ENCODE measurements at places on chromosomes 11 and 22.

DNA sequence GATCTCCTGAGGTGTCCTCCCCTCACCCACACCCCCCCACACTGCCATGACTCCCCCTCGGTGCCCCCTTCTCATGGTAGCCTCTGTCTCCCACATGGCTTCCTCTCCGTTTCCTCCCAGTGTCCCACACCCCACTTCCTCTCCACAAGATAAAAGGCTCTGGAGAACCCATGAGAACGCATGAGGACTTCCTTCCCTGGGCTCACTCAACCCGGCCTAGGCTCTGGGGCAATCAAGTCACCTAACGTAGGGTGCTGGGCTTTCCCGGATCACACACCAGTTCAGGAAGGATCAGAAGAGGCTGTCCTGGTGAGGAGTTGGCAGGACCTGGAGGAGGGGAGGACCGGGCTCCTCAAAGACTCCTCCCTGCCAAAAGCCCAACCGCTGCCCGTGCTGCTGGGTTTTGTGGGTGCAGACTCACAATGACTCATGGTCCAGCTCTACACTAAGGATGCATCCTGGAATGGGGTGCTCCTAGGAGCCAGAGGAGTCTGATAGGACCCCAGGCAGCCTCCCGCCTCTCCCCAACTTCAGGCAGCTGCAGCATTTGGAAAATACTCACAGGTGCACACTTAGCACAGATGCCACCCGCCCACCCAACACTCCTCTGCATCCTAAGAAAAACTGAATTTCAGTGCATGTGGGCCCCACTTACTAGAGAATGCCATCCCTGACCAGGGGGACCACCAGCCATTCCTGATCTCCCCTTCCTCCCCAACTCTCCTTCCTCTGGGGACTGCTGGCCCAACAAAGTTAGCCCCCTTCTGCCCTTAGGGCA lies 21.0 kb downstream of the SLC22A12 start:
- no peak for DNase-seq

- DNase-seq, result no peak
Observed at GRCh38 chr22:47162865-47163264, 400.4 kb downstream of the TBC1D22A start.

DNA sequence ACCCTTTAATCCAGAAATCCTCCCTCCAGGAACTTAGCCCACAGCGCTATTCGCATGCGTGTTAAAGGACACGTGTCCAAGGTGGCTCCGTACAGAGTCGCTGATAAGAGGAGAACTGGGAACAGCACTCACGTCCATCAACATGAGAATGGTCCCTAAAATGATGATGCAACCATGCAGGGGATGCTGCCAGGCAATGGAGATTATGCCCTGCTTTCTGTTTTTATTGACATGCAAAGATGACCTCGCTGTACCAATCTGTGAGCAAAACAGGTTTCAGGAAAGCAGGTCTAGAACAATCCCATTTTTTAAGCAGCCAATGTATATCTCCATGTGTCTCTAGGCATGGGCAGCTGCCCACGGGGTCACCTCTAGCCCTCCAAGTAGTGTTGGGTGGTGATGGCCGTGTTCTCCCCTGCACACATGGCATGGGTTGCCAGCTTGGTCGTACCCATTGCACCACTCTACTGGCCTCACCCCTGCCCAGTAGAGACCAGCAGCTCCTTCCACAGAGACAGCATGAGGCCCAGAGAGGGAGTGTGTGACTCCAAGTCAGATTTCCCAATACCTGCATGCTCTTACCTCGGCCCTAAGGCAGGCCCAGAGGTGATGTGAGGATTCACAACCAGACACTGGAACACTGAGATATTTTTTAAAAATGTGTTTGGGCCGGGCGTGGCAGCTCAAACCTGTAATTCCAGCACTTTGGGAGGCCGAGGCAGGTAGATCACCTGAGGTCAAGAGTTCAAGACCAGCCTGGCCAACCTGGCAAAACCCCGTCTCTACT lies 68.3 kb upstream of the LINC01488 start:
- no peak for DNase-seq

GRCh38 chr11:46346886-46347636 lies at the start of gene DGKZ:
Gene DGKZ, plus strand, starts transcription at chr11:46347463. Its CDS starts 197 bp downstream, at chr11:46347660.
- no peak for DNase-seq

DNA sequence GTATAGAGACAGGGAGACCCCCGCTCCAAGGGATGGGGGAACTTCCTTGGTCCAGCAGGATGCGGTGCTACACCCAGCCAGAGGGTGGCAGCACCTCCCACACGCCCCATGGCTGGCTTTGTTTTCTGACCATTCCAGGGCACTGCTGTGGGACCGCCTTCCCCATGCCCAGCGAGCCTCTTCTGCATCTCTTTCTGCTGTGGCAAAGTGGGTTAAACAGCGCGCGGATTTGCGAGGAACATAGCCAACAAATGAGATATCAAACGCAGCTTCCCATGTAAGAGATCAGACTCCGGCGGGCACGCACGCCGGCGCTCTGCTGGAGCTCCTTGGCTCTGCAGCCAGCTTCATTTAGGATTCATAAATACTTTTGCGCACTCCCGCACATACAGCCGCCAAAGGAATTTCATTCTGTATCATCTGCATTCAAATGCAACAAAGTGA lies 485.8 kb upstream of the CADM1 start:
- DNase-seq, result no peak

DNA sequence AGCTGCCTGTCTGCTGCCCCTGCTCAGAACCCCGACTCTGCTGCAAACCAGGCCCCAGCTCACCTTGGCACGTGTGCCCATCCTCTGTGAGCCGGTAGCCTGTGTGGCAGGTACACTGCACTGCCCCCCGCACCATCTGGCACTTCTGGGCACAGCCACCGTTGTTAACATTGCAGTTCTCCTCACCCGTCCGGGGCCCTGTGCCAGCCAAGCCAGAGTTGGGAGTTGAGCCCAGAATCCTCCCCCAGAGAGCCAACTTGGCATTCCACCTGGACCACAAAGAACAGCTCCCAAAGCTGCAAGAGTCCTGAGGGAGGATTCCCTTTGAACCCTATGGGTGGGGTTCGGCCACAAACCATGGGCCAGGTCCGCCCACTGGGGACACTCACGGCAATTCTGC lies 22.5 kb downstream of the LRP4 start:
- no peak for DNase-seq

DNA sequence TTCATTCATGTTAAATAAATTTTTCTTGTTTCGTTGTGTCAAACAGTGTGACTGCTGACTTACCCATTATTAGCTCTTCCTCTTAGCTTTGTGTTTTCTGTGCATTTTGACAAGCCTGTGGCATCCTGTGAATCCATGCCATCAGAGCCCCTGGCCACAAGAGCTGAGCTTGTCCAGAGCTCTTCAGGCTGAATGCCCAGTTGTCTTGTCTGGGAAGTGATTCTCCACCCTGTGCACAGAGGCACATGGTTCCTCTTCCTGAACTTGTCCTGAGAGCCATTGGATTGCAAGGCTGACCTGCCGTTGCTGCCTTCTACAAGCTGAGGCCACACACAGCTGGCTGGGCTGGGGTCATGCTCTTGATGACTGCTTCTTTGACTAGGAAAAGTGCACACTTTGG lies 64.1 kb downstream of the PPP6R3 start:
- no peak for DNase-seq

DNA sequence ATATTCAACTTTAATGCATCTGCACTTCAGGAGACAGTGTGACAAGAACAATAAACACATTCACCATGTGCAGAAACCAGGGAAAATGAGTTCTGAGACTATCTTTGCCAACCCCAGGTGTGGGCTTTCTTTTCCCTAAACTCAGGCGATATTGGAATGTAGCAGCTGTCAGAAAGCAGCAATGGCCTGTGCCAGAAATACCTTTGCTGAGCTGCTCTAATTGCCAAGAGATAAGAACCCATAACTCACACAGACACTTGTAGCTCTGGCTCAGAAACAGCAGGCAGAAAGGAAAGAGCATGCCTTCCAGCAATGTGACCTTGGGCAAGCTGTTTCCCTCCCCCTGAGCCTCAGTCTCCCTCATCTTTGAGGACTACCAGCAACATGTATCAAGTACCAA lies 77.6 kb downstream of the PLEKHA7 start:
- no peak for DNase-seq

DNA sequence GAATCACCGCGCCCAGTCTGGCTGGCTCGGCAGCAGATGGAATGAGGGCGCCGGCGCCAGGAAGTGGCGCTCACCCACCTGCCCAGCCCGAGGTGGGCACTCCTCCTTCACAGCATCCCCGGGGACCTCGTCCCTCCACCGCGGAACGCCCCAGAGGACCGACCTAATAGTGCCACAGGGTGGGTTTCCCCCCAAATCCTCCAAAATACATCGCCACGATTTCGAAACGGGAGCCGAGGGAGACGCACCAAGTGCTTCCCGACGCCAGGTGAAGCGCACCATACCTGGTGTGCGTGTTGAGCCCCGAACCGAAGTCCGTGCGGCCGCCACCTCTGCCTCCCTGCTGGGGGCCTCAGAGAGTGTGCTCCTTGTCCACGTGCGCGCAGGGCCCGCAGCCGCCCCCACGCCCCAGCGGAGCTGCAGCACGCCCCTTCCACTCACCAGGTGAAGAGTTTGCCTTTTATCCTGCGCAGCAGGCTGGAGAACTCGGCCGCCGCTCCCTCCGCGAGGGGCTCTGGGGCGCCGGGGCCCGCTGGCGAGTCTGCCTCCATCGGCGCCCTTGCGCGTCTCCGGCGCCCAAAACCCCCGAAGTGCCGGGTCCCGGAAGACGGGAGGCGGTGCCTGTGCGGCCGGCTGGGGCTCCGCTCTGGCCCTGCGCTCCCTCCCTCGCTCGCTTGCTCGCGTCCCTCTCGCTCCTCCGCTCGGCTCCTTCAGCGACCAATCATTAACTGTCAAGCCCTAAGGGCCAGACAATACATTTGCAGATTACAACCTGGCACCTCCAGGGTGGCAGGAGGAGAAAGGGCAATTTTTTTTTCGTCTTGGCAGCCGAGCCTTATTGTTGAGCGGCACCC lies at the start of gene SLC35F2:
Gene SLC35F2, minus strand, starts transcription at position 571 of the 854 bp plus-strand sequence. Its CDS starts 20 bp downstream, at position 551.
- no peak for DNase-seq

- peak; percentile 59 for DNase-seq
Observed at GRCh38 chr11:9688716-9689511, 25.0 kb downstream of the SWAP70 start.

- no peak for DNase-seq
Observed at GRCh38 chr11:78914503-78914902, 339.8 kb upstream of the NARS2 start.

- DNase-seq, result no peak
Observed at GRCh38 chr11:34827228-34827627, 89.0 kb downstream of the APIP start.

DNA sequence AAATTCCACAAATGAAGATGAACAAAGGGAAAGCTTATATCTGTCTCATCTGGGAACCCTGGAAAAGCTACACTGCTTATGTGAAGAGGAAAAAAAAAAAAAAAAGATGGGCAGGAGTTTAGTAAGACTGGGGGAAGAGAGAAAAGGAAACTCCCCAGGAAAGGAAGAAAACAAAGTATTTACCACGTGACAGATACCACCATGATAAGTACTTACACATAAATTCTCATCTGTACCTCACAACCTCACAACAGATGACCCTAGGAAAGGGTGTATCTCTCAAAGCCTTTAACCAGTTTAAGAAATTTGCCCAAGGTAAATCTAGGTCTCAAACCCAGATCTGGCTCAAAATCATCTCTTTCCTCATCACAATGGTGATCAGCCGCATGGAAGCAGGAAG lies 77.1 kb downstream of the GAB2 start:
- no peak for DNase-seq

DNA sequence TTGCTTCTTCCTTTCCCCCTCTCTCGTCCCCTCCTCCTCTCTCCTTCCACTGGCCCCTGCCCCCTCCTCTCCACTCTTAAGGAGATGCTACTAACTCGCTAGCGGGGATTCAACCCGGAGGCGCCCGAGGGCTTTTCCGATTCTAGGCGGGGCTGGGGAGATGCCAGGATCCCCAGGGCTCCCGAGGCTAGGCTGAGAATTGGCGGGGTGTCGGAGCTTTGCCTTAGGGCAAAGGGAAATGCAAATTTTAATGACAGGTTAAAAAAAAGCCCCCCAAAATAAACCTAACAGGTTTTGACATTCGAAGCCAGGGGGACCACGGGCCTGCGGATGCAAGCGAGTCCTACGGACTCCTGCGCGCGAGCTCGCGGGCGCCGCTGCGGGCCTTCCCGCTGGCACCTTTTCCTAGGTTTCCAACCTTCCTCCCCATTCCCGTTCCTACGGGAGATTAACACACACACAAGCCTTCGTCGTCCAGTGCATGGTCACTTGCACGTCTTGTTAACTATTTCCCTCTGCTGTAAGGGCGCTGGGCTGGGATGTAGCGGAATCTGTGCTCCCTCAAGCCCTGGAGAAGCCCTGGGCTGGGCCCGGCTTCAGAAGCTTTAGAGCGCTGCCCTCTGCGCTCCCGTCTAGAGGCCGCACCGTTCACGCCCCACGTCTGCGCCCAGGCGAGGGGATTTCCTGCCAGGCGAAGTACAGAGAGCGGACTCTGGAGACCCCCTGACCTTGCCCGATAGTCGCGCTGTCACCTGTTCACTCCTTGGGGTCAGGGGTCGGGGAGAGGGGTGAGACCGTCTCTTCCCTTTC lies 729 bp upstream of the ALX4 start:
- no peak for DNase-seq

DNA sequence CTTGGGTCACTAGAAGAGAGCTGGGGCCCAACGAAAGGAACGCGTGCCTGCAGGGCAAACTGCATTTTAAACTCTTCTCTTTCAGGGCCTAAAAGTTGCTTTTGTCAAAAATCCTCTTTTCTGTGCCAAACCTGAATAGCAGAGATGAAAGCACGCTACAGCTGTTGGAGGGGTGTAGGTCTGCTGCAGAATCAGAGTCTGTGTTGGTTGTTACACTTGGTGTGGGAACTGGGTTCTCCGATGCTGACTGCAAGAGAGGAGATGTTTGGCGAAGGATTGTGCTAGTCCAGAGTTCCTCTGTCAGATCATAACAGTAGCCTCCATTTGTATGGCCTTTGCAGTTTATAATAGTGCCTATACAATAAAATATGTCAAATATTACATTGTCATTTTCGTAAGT lies 41.8 kb downstream of the BARX2 start:
- no peak for DNase-seq

DNA sequence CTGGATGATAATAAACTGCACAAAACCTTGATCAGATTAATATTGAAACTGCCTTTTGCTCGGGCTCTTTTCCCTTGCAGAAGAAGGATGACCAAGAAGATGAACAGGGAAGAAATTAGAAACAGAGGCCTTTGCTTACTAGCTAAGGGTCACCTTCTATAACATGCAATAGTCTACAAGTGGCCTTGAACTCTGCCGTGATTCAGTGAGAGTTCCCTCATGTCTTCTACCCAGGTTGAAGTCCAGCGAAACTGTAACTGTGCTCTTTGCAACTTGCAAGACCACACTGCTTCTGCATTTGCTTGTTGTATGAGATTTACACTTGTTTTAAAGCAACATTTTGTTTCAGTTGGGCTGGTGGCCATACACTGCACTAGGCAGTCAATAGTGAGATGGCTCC lies 108.4 kb downstream of the IGLL1 start:
- no peak for DNase-seq

- no peak for DNase-seq
Observed at GRCh38 chr22:24834845-24835570, 29.0 kb downstream of the SGSM1 start.

All from non-pigmented ciliary epithelial cell (primary cell).